ENCODE measurements at places on chromosomes 13 and 19.

DNA sequence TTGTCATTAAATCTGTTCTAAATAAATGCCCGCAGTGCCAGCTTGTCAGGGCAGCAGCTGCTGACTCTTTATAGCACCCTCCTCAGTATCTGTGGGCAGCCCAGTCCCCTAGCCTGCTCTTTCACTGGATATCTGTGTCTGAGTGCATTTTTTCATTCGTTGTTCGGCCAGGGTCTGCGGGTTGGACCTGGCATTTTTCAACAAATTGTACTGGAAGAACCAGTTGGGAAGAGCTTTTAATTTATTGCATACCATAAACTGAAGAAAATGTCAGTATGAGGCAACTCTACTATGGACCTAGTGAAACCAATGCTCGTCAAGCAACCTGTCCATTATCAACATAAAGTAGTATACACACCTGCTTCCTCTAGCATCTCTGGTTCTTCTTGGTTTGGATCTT lies 8.6 kb downstream of the NLRP13 start:
- DNase-seq: no peak

- no peak for DNase-seq
Observed at GRCh38 chr19:43306097-43306496, 36.8 kb upstream of the PSG9 start.

- no peak for DNase-seq
Observed at GRCh38 chr19:3823350-3823713, 37.2 kb upstream of the MATK start.

GRCh38 chr19:42290523-42291434 lies 11.2 kb upstream of the PRR19 start:
- DNase-seq: no peak

DNA sequence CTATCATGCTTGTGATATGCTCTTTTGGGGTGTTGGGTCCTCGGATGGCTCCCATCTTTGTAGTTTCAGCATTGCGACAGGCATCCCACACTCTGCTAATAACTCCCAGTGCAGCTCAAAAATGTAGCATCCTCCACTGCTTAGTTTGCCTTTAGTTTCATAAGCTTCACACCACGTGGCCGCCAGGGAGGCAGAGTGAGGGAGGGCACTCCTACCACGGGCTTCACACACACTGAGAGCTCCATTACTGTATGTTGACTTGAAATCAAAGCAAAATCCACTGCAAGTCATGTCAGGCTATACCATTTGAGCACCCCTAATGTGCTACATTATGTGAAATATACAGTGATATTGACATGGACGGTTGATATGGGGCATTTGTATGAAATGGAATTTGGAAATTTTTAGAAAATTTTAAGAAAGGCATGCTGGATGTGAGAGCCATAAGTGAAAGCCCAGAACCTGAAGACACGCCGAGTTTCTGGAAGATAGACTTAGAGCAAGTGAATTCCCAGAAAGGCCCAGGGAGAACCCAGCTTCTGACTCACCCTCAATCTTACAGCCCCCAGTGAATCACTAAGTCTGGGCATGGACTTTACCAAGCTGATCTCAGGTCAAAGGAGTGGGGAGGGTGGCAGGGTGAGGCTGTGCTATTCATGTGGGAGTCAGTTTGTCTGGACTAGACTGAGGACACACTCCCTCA lies 94.1 kb downstream of the HSPH1 start:
- peak; percentile 83 for DNase-seq
